Fibroblast of the aortic adventitia (primary cell): ENCODE measurements at places on chromosomes 4 and X. TPM values are rescaled to one million over a fixed set of nuclear protein-coding genes. Genes with fewer than 3 reads are reported as not detected.

The HPGDS gene
- total RNA-seq, result not detected in 2 replicates

The CXCL10 gene
- total RNA-seq, result not detected in 2 replicates

The MGAT4D gene
- not detected in 2 replicates for total RNA-seq

The STATH gene
- 0.72 TPM in 1 of 2 replicates, not detected in the other for total RNA-seq

The PNMA5 gene
- not detected in 2 replicates for total RNA-seq

The SPATA18 gene
- 21.7 and 22.3 TPM in 2 replicates for total RNA-seq

The KLHL4 gene
- 5.0 and 10.0 TPM in 2 replicates for total RNA-seq

The POU3F4 gene
- total RNA-seq, result not detected in 2 replicates

The CXCL1 gene
- 1.3 and 5.2 TPM in 2 replicates for total RNA-seq
